A172 (cell line): ENCODE measurements at places on chromosomes 13 and 19.
A peak's percentile ranks its signal among the peaks of the same experiment; 100 is the strongest.

- no peak for DNase-seq
Measured at GRCh38 chr19:15178629-15179308, 22.0 kb downstream of the NOTCH3 start.

GRCh38 chr13:30932481-30933353 is at the start of gene TEX26:
TEX26 (plus strand) TSS chr13:30932656; CDS start chr13:30932716, 60 bp downstream.
- no peak for DNase-seq

DNA sequence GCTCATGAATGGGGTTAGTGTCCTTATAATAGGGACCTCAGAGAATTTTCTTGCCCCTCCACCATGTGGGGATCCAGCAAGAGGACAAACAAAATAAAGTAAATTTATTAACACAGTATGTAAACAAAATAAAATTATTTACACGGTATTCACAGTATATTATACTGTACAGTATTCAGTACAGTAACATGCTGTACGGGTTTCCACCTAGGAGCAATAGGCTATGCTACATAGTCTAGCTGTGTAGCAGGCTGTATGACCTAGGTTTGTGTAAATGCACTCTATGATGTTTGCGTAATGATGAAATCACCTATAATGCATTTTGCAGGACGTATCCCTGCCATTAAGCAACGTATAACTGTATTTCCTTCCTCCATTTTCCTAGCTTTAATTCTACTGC is 11.8 kb upstream of the DIAPH3 start:
- no peak for DNase-seq

- no peak for DNase-seq
Measured at GRCh38 chr13:99345345-99345744, 38.1 kb upstream of the GPR183 start.

DNA sequence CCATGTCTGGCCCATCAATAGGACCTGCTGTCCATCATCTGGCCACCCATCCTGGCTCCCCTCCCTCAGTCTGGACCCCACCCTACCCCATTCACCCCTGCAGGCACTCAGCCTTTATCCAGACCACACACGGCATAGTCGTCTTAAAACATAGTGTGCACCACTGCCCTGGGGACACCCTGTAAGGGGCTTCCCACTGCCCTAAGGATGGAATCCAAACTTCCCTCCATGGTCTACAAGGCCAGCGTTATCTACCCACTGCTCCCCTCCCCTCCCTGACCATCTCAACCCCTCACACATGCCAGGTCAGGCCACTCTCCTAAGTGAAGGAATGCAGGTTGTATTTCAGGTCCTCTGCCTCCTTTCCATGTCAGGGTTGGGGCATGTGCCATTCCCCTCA is 352.7 kb upstream of the ZNF507 start:
- DNase-seq, result no peak

- peak; percentile 13 for DNase-seq
Measured at GRCh38 chr19:45469945-45470761, 2.4 kb downstream of the FOSB start.

- DNase-seq, result peak; percentile 44
Measured at GRCh38 chr13:75687150-75687763, 51.1 kb downstream of the LMO7 start.

DNA sequence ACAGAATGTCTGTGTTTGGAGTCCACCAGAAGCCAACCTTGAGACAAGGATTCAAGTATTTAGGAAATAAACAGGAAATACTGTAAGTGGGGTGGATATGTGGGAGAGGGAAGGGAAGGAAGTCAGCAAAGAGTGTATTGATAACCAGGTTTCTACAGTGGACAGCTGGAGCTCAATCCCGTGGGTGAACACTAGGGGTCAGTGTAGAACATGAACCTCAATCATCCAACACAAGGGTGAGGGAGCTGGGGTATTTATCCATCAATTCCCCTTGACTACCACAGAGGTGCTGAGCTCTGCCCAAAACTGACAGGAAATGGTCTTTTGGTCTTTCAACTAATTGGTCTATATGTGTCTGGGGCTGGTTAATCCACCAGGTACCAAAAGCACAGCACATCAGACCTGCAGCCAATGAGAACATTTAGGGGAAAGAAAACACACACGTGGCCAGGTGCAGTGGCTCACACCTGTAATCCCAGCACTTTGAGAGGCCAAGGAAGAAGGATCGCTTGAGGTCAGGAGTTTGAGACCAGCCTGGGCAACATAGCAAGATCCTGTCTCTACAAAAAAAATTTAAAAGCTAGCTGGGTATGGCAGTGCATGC is 5.6 kb upstream of the SYDE1 start:
- no peak for DNase-seq

DNA sequence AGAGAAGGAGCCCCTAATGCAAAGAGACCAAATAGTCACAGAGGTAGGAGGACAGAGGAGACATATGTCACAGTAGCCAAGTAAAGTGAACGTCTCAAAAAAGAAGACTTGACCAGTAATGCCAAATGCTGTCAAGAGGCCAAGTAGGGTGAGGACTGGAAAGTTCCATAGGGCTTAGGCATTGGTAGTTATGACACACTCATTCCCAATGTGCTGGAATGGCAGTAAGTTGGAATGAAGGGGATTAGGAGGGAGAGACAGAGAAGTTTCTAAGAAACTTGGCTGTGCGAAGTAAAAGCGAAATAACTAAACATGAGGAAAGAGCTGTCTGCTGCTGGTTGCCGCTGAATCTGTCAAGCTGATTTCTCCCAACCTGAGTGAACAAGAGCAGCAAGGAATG is 14.9 kb upstream of the FRY start:
- DNase-seq, result no peak

- DNase-seq, result no peak
Measured at GRCh38 chr13:23778879-23779278, 110.3 kb downstream of the MIPEP start.

DNA sequence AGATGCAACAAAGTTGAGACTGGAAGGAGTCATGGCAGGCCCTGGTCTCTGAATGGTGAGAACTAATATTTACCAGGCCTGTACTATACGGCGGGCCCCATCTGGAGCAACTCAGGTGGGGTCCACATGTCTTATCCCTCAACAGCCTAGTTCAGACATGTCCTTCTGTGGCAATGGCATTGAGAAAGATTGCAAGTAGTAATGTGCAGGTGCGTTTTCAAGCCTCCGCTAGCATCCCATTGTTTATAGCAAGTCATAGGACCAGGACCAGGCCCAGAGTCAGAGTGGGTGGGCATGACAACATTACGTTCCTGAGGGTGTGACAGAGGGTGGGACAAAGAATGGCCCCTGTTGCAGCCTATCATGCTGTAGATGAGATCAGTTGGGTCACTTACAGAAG is 541.1 kb downstream of the EFNB2 start:
- no peak for DNase-seq

- no peak for DNase-seq
Measured at GRCh38 chr19:10922638-10923014, 5.8 kb downstream of the YIPF2 start.

DNA sequence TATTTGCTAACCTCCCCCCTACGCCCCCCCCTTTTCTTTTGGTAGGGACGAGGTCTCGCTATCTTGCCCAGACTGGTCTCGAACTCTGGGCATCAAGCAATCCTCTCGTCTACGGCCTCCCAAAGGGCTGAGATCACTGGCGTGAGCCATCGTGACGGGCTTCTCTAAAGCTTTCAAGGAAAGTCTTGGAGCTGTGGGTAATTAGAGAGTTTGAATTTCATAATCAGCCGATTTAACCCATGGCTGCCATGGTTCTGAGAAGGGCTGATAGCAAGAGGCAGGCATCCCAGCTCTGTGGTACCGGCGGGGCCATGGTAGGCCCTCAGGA is 679 bp upstream of the ABHD8 start:
- no peak for DNase-seq

- DNase-seq, result peak; percentile 44
Measured at GRCh38 chr13:52070929-52071523, 46.5 kb downstream of the UTP14C start.

- DNase-seq, result no peak
Measured at GRCh38 chr19:32647361-32647760, 27.6 kb downstream of the ANKRD27 start.

GRCh38 chr13:64314331-64314730 is 2898.7 kb upstream of the PCDH20 start:
- DNase-seq, result no peak

- DNase-seq, result no peak
Measured at GRCh38 chr19:35714601-35715354, 3.0 kb upstream of the KMT2B start.

DNA sequence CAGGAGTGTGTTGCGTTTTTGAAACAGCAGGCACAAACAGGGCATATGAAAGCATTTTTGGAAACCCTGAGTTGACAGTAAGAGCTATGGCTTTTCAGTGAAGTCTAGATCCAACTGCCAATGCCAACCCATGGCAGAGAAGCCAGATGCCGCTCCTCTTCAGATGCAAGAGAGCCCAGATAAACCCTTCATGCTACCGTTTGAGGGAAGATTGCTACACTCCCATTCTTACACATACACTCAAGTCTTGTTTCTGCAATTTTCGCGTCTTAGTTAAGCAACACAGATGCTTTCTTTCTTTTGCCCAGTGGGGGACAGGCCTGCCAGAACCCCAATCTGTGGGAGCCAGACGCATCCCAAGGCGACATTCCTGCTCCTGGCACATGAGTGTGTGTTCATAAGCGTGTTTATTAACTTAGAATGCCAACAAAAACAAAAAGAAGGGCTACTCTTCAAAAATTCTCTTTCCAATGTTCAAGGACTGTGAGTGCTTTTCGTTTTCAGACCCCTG is 10.4 kb downstream of the BORCS8 start:
- no peak for DNase-seq

DNA sequence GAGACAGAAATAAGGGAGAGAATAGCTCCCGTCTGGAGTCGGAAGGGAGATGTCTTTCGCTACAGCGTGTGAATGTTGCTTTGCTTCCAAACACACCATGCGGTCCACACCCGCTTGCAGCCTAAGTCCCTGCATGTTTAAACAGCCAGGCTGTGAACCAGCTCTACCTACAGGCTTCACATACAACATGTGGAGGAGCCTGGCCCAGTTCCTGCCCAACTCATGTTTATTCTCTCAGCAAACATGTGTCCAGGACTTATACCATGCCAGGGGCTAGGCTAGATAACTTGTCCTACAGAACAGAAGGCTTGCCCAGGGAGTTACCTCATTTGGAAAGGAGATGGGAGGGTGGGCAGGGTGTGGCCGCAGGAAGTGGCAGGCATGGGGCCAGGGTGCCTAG is 181.5 kb downstream of the FOXO1 start:
- no peak for DNase-seq

- DNase-seq, result peak; percentile 59
Measured at GRCh38 chr13:87999788-88000187, 328.6 kb downstream of the SLITRK5 start.

DNA sequence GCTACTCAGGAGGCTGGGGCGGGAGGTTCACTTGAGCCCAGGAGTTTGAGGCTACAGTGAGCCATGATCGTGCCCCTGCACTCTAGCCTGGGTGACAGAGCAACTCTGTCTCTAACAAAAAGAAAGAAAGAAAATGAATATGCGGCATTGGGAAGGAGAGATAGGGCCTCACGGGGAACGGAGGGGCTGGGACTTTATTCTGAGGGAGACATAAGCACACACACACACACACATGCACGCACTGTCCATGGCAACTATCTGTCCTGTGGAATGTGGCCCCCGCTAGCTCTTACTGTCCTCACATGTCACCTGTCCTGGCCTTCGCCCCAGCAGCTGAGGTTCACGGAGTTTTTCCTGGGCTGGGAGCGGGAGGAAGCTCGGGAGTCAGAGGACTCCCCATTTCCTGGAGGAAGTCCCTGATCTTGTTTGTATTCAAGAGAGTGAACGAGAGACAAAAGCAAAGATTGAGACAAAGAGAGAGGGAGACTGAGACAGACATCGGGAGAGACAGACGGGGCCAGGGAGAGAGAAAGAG is 654 bp downstream of the STAP2 start:
- DNase-seq, result peak; percentile 29

- DNase-seq, result no peak
Measured at GRCh38 chr13:93372856-93373255, 146.2 kb downstream of the GPC6 start.
